ENCODE measurements at places on chromosomes 4 and X.
A peak's percentile ranks its signal among the peaks of the same experiment; 100 is the strongest.

DNA sequence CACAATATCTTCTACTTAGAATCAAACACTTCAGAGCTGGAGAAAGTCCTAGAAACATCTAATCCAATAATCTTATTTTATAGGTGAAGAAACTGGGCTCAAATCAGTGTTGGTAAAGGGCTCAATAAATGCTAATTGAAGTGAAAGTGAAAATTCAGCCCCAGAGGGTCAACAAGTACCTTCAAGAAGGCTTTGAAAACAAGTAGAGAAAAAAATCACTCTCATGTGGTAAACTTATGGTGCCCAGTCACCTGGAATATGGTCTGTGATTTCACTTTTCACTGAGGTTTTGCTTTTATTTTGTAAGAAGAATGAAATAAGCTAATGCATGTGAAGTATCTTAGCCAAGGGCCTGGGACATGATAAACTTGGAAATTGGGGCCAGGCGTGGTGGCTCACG is 29.1 kb upstream of the EIF4E start:
- DNase-seq, result no peak

DNA sequence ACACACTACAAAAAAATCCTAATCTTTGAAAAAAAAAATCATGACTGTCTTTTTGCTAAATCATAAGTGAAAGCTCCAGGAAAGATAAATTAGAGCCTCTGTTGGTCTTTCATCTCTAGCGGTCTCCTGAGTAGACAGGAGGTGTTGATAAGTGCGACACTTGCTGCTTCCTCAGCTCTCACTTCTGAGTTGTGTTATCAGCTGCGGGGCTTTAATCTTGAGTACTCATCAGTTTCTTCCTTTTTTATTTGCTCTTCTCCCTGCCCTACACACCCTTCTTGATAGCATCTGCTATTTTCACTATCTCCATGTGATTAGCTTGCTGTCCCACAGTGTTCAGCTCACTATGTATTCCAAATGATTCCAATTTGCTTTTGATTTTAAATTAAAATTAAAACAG is 1449.2 kb downstream of the C4orf33 start:
- no peak for DNase-seq

DNA sequence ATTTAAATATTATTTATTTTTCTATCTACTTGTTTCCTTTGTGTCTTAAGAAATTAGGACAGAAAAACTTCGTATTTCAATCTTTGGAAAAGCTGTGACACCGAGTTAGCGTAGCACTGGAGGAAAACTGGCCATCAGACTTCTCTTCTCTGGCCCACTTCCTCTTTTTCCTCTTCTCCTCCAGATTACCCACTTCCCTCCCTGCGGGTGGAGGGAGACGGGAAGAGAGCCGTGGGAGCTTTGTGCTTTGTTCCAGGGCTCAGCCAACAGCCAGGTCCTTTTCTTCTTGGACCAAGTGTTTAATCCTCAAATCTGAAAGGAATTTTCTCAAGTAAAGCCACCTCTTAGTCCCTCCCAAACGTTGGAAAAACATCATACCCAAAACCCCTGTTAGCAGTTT is 29.7 kb downstream of the OFD1 start:
- DNase-seq, result no peak

DNA sequence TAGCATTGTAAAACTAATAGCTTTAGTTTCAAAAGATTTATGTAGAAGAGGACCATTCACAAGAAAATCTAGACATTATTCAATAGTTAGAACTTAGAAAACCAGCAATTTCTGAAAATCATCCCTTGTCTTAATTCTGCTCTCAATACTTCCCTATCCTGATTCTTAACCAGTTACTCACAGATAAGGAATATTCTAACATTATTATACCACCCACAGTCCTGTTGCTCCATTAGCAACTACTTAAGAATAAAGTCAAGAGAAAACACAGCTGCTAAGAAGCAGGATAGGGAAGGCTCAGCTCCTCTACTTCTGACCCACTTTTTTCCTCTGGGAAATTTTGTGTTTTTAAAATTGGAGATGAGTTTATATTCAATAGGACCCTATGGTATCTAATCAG is 47.7 kb downstream of the PHKA1 start:
- DNase-seq, result no peak

DNA sequence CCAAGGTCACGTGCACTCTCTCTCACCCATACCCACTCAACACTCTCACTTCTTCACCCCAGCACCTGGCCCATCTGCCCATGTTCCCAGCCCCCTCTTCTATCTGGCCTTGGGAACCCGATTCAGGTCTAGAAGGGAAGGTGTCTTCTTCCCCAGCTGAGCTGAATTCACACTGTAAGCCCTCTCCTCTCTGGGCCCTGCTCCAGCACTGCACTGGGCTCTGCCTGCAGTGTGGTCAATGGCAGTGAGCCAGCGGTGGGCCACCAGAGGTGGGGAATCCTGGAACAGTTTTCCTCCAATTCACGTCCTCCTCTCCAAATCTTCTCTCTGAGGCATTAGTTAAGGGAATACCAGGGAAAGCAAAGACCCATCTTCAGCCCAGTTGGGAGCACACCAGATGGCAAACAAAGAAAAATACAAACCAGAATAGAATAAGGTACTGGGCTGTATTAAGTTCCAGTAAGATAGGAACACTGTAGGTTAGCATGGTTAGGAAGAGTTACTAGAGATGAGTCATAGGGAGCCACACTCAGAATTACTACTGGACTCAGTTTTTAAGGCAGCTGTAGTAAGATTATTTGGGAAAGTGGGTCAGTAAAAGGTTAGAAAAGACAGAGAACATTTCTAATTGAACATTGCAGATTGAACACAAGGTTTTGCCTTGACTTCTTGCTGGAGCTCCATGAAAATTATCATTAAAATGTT is 5.0 kb downstream of the AWAT2 start:
- no peak for DNase-seq

DNA sequence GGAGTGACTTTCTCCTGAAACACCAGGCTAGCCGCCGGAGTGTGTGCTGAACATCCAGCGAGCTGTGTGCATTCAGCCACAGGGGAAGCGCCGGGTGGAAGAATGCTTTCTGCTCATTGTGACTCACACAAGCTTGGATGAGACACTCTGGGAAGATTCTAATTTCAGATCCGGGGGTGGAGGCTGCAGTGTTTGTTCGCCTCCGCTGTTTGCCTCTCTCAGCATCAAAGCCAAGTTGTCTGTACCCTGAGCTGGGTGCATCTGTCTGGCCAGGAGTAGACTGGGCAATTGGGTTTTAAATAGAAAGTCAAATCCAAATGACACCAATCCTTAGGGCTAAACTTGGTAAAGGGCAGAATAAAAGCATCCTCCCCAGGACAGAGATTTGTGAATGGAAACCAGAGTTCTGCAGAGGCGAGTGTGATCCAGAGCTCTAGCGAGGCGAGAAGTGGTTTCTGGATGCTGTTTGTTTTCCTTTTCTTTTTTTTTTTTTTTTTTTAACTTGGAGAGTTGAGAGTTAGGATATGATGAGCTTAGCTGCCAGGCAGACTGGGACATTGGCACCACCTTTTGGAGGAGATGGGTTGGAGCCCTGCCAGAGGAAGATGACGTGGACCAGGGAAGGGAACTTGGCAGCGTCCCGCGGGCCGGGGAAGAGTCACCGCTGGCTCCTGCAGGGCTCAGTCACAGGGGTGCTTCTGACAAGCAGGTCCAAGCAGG is 196.0 kb upstream of the PSAPL1 start:
- DNase-seq, result no peak

DNA sequence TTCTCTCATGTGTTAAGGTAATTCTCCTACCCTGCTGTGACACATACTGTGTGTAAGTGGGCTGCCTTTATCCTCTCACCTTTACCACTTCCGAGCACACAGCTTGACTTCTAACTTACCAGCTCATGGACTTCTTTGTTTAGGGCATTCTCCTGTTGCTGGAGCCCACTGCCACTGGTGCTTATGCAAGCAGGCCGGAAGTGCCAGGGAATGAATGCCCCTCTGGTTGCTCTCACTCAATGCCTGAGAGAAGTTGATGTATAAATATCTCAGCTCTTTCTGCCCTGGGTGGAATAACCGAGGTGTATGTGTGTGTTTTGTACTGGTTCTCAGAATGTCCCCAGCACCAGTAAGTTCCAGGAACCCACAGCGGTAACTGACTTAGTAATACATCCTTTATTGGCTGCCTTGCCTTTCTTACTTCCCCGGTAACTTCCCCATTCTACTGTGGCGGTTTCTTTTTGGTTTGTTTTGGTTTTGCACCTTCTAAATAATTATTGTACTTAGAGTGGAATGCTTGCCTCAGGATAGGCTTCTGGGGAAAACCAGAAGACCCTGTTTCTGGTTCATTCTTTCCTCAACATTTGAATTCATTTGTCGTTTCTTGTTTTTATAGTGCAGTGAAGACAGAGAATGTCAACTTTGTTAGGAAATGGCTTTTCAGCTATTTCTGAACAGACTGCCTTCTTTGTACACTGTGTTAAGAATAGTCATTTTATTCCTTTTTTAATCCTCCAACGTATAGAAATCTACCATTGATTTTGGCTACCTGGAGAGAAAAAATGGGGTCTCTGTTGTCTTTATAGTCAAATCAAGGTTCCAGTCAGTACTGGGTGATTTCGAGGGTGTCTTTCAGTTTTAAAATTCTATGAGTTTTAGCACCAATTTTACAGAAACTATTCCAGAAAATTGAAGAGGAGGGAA is 45.4 kb downstream of the CXorf58 start:
- DNase-seq, result peak; percentile 54

- no peak for DNase-seq
Measured at GRCh38 chrX:96861661-96862060, 22.0 kb upstream of the RPA4 start.

DNA sequence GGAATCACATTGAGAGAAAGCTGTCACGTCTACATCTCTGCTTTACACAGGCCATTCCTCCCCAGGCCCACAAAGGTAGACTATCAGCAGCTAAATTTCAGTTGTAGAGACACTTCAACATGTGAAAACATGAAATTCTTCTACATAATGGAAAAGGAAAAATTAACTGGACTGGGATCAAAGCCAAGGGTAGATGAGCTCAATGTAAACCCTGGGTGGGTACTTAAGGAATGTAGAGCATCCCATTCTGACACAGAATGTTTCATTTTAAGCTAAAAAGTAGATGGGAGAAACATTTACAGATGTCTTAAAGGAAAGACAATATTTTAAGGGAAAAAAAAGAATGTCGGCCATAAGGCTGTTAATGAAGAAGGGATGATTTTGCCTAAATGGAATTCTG is 51.3 kb upstream of the NPNT start:
- DNase-seq, result no peak

GRCh38 chr4:91935217-91935616 is 368.5 kb upstream of the GRID2 start:
- no peak for DNase-seq

GRCh38 chrX:318068-318738 is 393 bp downstream of the GTPBP6 start:
- DNase-seq, result peak; percentile 99

DNA sequence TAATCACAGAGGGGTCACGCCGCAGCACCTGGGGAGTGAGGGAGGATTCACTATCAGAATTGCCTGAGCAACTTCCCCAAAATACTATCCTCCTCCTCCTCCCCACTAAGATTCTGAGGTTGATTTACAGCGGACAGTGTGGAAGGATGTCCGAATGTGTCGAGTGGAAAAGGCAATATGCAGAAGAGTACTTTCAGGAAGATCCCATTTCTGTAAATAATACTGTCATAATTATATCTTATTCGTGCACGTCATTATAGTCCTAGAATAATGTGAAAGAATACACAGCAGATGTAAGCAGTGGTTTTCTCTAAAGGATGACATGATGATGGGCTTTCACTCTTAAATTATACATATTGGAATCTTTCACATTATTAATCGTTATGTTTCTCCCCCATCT is 149.8 kb upstream of the NOCT start:
- no peak for DNase-seq

DNA sequence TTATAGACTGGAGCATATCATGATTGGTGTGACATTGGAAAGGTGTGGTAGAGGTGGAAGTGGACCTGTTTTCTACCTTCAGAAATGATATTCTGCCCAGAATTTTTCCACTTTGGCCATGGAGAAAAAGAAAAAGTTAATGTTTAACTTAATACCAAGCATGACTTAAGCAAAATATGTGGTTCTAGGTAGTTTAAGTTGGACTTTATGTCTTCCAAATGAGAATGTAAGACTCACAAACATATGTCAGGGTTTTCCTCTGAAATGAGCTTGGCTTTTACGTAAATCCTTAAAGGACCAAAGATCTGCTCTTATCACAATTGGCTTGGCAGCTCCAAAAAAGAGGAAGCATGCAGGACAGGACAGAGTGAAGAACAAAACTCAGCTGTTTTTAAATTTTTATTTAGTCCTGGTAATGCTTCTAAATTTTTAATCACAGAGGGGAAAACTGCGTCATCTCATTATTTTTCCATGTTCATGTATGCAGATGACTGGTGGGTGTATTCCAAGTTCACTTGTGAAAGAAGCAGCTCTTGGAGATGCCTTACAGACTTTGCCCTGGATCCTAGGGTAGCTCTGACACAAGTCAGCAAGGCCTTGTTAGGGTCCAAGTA is 98.2 kb downstream of the ANK2 start:
- DNase-seq, result no peak

- DNase-seq, result peak; percentile 42
Measured at GRCh38 chr4:18075823-18076433, 54.4 kb upstream of the LCORL start.

DNA sequence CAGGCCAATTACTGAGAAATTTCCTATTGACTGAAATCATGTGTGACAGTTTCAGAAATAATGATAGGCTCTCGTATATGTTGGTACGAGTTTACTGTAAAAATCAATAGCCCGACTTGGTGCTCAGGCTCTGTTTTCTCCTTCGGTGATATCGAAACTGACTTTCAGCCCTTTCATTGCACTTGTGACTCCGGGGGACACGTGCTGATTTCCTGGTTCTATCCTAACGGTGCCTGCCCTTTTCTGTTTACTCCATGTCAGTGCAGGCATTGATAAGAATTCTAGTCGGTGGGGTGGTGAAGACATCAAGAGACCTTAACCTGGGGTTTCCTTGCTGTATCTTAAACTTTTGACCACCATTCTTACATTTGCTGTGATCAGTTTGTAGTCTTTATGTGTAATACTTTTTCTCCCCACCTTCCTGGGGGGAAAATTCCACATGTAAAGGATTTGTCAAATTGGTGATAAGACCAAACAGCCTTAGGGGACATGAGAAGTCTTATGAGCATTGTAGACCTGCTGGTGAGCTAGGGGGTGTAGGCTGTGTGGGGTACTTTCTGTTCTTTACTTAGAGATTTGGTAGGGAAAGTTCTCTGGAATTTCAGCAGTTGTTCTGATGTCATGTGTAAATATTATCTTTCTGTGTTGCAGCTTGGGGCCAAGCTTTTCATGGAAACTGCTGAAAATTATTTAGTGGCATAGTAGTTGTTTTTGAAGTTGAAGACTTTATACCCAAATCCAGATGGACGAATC is 52.7 kb downstream of the TMEM131L start:
- DNase-seq, result peak; percentile 29

GRCh38 chr4:105306820-105307219 is 160.1 kb downstream of the TET2 start:
- DNase-seq, result peak; percentile 20
